T-helper 17 cell (primary cell): ENCODE measurements at places on chromosomes 1 and 21.
A peak's percentile ranks its signal among the peaks of the same experiment; 100 is the strongest.

DNA sequence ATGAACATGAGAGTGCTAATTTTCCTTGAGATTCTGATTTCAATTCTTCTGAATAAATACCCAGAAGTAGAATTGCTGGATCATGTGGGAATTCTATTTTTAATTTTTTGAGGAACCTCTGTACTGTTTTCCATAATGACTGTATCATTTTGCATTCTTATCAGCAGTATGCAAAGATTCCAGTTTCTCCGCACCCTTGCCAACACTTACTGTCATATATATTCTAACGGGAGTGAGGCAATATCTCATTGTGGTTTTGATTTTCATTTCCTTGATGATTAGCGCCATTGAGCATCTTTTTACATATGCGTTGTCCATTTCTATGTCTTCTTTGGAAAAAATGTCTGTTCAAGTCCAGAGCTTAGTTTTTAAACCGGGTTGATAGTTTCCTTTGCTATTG lies 33.2 kb downstream of the VCAM1 start:
- no peak for DNase-seq

GRCh38 chr21:45322231-45322959 lies 34.7 kb upstream of the POFUT2 start:
- no peak for DNase-seq

GRCh38 chr1:77756052-77756754 lies 3.4 kb downstream of the USP33 start:
- no peak for DNase-seq

- DNase-seq, result no peak
Measured at GRCh38 chr1:62025892-62026291, 168.8 kb upstream of the L1TD1 start.

GRCh38 chr1:40722622-40723021 lies 31.1 kb downstream of the NFYC start:
- no peak for DNase-seq

DNA sequence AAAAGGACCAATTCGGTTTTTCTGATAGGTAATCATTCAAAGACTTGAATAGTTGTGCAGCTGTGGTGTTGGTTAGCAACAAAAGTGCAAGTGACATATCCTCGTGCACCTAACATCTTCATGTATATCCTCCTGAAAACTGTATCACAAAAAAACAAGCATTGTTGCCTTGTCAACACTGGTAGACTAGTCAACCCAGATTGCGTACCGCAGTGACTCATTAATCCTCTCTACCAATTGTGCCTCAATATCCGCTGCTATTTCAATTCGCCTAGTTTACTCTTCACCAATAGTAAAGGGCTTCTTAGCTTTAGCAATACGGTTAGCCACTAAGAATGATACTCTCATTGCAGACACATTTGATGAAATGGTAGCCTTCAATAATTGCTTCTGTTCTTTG lies 3.5 kb downstream of the HHAT start:
- no peak for DNase-seq

- peak; percentile 24 for DNase-seq
Measured at GRCh38 chr1:201171063-201172036, 17.1 kb upstream of the TMEM9 start.

GRCh38 chr1:234980645-234981396 lies 147.8 kb downstream of the TOMM20 start:
- DNase-seq, result peak; percentile 30

DNA sequence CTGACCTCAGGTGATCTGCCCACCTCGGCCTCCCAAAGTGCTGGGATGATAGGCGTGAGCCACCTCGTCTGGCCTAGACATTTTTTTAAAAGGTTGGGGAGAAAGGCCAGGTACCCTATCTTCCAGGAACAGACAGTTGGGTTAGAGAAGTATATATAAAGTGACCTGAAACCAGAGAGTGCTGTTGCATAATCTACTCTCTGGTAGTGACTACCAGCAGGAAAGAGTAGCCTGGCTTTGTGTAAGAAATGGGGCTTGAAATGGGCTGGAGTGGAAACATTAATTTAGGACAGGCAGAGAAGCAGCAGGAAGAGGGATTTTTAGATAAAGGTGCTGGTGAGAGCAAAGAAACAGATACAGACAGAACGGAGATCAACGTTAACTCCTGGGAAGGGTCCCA lies 125.8 kb upstream of the HOOK1 start:
- no peak for DNase-seq

DNA sequence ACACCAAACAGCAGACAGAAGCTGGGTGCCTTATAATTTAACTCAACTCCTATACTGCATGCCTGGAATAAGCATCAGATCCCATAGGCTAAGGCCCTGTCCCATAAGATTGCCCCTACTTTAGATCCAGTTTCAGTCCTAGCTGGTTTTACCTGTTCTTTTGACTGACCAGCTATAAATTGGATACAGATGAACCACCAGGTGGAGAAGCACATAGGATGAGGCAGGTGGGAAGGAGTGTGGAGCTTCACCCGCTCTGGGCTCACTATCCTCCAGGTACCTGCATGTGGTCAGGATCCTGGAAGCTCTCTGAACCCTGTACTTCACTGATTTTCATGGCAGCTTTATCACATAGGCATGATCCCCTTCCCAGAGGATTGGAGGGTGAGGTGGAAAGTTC lies 51.3 kb downstream of the MAST2 start:
- no peak for DNase-seq

GRCh38 chr1:156246781-156247459 lies 936 bp downstream of the PAQR6 start:
- DNase-seq, result no peak

- DNase-seq, result no peak
Measured at GRCh38 chr1:7401814-7402547, 369.1 kb upstream of the VAMP3 start.

DNA sequence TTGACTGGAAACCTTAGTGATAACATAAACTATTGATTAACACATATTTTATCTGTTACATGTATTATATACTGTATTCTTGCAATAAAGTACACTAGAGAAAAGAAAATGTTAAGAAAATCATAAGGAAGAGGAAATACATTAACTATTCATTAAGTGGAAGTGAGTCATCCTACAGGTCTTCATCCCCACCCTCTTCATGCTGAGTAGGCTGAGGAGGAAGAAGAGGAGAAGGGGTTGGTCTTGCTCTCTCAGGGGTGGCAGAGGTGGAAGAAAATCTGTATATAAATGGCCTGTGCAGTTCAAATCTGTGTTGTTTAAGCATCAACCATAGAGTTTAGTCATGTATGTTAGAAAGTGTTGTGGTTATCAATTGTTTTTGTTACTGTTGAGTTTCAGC lies 66.1 kb upstream of the CHODL start:
- no peak for DNase-seq

DNA sequence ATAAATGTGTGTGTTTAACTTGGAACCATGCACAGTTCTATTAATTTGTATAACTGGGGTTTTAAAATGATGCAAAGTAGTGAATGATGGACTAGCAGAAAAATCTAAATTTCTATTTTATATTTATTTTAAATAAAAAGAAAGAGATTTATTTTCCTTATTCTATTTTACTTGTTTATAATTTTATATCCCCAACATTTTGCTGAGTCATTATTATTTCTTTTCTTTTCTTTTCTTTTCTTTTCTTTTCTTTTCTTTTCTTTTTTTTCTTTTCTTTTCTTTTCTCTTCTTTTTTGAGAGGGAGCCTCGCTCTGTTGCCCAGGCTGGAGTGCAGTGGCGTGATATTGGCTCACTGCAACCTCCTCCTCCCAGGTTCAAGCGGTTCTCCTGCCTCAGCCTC lies 395.0 kb upstream of the NCAM2 start:
- no peak for DNase-seq

GRCh38 chr1:1175221-1176062 lies 1.8 kb downstream of the TTLL10 start:
- DNase-seq, result no peak
